ENCODE measurements at places on chromosomes 6 and 20.

GRCh38 chr6:46734867-46735719 lies at the start of gene PLA2G7:
TSS of gene PLA2G7 (minus strand) at chr6:46735375. CDS start at chr6:46722891, 12,484 bp downstream.
- DNase-seq = no peak

DNA sequence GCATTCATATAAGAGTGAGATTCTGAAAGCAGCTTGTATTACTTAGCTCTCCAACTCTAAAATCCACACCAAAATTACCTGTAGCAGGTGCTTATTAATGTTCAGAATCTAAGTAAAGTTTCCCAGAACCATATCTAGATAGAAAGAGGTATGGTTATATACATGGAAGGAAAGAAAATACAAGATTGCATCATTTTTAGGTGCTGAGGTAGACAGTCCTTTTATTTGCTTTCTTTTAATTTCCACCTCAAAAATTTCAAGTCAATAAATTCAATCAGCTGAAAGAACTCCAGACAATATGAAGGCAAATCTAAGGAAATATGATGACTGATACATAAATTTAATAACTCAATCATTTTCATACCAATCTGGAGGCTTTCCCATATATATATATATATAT lies 521.9 kb downstream of the PKHD1 start:
- DNase-seq = no peak

GRCh38 chr6:166415833-166416347 lies 33.1 kb upstream of the MPC1 start:
- no peak for DNase-seq

GRCh38 chr6:169427856-169428255 lies 174.2 kb upstream of the THBS2 start:
- DNase-seq = no peak

GRCh38 chr6:26457264-26457805 lies 420 bp upstream of the BTN2A1 start:
- no peak for DNase-seq

DNA sequence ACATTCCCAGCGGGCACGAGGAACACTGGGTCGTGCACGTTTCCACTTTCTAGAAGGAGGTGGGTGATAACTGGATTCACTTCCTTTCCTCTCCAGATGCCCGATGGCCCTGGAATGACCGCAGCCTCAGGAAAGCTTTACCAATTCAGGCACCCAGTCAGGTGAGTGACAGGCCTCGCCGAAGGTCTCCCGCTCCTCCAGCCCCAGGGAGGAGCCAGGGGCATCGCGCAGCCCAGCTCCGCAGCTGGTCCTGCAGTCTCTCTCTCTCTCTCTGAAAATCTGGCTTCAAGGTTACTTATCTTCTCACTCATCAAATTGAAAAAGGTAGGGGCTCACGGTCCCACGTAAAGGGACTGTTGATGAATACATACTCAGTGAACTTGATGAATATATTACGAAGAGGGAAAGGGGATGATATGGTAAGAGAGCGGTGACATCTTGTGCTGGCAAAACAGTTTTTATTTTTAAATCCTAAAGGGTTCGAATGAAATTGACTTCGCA lies 891 bp downstream of the RIPPLY2 start:
- DNase-seq = no peak

DNA sequence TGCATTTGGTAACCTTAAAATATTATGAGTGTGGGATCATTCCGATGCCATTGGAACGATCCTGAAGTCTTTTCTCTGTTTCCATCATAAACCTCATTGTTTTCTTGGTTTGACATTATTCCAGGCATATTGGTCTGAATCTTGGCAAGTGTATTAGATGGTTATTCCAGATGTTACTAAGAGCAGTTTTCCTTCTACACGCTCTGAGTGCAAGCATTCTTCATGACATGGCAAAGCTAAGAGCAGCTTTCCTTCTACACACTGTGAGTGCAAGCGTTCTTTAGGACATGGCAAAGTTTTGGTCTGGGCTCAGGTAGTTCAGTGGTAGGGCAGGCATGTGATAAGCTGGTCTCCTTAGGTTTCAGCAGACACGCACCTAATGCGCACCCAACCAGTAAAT lies 53.0 kb downstream of the SMOC2 start:
- DNase-seq = no peak

DNA sequence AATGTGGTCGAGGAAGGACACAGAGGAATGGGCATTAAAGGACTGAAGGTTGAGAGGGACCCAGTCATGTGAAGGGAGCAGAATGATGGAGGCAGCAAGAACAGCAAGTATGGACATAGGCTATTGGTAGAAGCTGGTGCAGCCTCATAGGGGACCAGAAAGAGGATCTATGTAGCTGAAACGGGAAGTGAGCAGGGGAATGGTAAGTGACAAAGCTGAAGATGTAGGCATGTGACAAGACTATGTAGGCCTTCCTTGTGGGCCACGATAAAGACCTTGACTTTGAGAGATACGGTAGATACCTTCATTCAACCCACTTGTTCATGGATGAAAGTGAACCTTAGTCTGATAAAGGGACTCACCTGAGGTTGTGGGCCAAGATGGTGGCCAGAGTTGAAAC lies 3.5 kb downstream of the CTNNBL1 start:
- DNase-seq = no peak

DNA sequence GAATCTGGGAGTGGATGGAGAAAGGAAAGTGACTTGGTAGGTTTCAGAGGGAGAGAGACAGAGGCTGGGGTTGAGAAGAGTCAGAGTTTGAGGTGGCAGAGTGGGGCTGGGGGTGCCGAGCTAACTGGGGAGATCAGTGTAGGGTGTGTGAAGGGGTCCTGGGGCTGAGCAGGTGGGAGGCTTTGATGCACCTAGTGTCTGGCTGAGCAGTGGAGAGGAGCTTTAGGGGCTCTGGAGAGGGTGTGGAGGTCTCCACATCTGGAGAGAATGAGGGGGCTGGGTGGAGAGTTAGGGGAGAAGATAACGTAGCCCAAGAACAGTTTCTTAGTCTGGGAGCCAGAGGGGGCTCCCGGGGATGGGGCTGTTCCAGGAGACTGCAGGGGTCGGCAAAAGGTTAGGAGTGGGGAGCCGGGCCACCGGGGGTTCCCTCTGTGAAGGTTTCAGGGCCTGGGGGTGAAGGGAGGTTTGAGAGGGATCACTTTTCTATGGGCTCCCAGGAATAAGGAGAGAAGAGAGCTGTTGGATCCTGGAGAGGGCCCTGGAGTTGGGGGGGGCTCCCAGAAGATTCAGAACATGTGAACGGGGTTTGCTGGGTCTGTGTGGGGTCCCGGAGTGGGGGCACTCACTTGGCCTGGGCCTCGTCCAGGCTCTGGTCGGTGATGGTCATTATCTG lies 797 bp downstream of the PBX2 start:
- no peak for DNase-seq

GRCh38 chr6:1515781-1516180 lies 93.9 kb upstream of the FOXC1 start:
- DNase-seq = no peak

GRCh38 chr20:33442136-33443005 lies 1.2 kb downstream of the SNTA1 start:
- no peak for DNase-seq

DNA sequence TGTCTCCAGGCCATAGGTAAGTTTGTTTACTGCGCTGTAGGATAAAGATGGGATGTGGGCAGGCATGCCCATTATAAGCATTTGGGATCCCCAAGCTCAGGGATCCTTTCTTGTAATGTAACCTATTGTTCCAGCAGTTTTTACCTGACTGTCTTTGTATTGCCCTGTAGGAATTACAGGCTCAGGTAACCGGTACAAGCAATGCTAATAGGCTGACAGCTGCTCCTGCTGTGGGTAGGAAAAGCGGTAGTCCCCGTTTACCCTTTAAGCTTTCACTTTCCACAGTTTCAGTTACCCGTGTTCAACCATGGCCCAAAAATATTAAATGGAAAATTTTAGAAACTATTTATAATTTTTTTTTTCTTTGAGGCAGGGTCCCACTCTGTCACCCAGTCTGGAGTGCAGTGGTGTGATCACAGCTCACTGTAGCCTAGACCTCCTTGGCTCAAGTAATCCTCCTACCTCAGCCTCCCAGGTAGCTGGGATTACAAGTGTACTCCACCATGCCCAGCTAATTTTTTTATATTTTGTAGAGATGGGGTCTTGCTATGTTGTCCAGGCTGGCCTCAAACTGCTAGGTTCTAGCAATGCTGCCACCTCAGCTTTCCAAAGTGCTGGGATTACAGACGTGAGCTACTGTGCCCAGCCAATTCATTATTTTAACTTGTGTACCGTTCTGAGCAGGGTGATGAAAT lies 108.6 kb downstream of the CDYL start:
- no peak for DNase-seq

GRCh38 chr20:32524829-32525501 lies 60.2 kb downstream of the NOL4L start:
- no peak for DNase-seq

DNA sequence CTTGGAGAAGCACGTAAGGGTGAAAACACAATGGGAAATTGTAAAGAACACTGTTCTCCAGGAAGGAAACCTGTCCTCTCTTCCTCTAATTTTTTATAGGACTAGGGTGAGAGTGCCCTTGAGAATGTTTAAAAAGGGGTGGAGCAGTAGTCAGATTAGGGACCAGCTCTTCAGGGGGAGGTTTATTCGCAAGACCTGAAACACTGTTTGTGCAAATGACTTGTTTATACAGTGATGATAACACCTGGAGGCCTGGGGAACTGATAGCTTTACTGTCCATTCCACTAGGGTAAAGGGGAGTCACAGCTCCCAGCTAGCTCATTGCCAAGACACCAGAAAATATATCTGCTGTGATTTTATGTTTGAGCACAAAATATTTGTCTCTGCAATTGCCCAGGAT lies 8.1 kb upstream of the FUT9 start:
- no peak for DNase-seq

DNA sequence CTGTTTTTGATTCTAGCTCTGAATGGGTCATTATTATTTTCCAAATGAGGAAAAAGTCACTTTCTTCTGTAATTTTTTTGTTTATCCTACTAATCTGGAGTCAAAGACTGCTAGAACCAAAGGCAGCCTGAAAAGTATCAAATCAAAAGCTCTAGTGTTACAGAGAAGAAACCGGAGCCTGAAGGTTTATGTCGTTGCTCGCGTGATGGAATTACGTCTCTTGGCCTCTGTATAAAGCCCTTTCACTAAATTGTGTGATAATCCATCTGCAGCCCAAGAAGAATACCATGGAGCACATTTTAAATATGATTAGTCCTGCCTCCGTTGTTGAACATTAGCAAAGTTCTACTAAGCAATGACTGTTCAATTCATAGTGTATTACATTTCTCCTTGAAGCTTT lies 738.6 kb downstream of the C6orf118 start:
- no peak for DNase-seq

- no peak for DNase-seq
These were observed 480.9 kb upstream of the MARCKS start for GRCh38 chr6:113375950-113376846.

DNA sequence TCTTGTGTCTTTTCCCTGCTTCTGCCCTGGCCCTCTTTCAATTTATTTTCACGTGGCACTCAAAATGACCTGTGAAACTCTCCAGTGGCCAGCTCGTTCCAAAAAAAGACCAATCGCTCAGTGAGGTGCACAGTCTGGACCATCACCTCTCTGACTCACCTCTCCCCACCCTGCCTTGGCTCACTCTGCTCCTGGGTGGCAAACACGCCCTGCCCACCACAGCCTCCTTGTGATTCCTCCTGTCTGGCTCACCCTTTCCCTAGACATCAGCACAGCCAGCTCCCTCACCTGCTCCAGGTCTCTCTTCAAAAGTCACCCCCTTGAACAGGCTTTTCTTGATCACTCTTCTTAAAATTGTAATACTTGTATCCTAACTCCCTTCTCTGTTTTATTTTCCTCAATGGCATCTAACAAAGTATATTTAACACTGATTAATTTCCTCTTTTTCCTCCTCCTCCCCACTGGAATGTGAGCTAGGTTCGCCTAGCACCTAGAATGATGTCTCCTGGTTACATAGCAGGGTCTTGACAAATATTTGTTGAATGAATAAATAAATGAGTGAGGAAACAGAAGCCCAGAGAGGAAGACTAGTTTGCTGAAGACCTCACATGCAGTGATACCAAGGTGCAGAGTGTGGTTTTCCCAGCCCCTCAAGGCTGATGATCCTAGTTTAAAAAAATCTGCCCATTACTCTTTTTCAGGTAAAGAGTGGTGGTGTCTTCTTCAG lies 109.0 kb downstream of the GJA10 start:
- DNase-seq = no peak

DNA sequence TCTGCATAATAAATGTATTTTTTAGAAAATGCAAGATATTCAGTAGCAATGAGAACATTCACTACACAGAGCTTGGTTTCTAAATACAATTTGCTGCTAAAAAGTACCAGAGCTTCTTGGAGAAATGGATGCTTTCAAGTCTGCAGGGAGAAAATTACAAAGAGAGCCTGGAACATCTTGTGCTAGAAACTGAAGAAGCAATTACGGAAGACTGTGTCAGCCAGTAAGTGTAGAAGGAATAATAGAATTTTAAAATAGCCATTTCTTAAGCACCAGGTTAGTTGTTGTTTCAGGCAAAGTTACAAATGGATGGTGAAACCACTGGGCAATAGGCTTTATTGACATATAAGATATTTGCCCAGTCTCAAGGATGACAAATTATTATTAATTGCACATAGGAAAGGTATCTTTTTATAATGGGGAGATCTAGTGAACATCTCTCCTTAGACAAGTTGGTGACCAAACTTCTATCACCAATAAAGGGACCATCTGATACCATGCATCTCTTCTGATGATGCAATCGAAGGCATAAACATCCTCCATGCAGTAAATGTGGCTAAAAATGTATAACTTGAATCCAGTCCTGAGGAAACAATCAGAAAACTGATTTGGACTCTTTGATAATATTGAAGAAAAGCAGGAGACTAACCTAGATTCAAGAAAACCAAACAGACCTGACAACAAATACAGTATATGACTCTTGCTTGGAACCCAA lies 81.7 kb downstream of the ARHGAP18 start:
- DNase-seq = no peak

DNA sequence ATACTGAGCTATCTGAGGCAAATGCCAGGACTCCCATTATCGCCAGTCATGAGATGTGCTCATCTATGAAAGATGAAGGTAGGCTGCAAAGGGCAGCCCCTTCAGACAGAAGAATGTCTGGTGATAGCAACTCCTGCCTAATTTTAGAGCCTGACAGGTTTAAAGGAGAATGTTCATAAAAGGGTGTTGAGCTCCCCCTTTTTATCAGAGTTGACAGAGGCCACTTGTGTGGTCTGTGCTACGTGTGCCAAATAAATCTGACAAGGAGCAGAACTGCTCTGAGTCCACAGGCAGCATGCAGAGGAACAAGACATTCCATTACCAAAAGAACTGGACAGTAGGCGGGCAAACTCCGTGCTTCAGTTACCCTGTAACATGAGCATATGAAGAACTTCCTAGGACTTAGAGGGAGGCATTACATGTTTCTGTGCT lies 101.8 kb downstream of the PREP start:
- DNase-seq = no peak
